Left ventricle myocardium superior (tissue), 1 donor: ENCODE measurements at places on chromosomes 3 and 15.

GRCh38 chr15:45869034-45869668, 234.3 kb downstream of the SQOR start:
- no peak for DNase-seq

DNA sequence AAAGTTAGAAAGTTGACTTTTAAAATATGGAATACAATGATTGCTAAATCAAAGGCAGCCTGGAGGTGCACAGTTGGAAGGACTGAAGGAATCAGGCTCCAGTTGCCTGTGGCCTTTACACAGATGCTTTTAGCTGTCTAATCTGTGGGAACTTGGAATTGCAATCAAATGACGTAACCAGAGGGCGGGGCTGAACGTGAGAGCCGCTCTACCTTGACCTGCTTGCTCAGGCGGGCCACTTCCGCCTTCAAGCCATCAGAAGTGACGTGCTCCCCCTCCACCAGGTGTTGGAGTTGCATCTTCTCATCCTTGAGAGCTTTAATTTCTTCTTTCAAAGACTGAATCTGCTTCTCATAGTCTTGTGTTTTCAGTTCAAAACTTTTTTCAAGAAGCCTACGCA, 37.7 kb upstream of the GNB5 start:
- DNase-seq: no peak

DNA sequence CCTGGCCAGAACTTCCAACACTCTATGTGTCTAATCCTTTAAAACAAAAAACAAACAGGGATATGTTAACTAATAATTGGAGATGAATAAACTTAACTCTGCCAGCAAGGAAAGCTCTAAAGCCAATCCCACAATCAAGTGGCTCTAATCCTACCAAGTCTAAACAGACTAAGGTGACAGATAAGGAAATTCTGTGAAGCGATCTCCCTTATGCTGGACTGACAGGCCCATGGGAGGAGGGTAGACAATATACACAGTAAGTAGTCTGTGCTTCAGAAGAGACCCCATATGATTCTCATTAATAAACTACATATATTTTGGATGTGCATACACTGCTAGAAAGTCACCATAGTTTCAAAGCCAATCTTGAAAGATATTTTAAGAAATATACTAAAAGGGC, 10.1 kb downstream of the VPS13C start:
- DNase-seq: no peak

- no peak for DNase-seq
Measured at GRCh38 chr15:56339594-56339993, 25.6 kb upstream of the TEX9 start.
